ENCODE measurements at places on chromosomes 5 and 9.

GRCh38 chr9:108656566-108656965 is 199.2 kb downstream of the ACTL7B start:
- DNase-seq: no peak

DNA sequence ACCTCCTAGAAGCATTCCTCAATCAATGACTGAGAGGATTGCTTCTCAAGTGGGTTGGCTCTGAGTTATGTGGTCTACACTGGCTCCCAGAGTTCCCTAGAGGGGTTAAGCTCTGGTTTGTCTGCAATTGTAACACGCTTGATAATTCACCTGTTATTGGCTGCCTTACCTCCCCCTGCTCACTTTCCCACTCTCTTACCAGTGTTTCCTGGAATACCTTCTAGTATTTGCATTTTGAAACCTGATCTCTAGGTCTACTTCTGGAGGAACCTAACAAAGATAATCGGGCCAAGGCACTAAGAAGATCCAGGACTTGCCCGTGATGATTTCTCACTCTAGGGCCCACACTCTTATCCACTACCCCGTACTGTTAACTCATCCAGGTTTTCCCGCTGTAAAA is 110.1 kb upstream of the MAP3K1 start:
- DNase-seq: no peak

- no peak for DNase-seq
Measured at GRCh38 chr5:114434396-114435219, 72.7 kb downstream of the KCNN2 start.

GRCh38 chr5:6899221-6899620 is 186.0 kb downstream of the TENT4A start:
- no peak for DNase-seq

DNA sequence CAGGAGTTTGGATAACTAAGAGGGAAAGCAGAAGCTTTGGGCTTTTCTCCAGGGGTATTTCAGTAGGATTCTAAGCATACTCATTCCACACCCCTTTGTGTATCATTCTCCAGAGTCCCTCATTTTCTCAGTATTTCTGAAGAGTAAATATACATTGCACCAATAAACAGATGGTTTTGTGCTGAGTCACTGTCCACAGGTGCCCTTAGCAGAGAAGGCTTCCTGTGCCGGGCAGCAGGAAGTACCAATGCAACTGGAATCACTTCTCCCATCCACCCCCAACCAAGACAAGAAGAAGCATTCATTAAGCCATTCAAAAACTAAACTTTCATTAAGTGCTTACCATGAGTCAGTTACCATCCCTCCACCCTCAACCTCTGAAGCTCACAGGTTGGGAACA is 3.6 kb upstream of the CCNJL start:
- DNase-seq: peak; percentile 50

- DNase-seq: no peak
Measured at GRCh38 chr5:151895660-151896030, 29.0 kb downstream of the GLRA1 start.

DNA sequence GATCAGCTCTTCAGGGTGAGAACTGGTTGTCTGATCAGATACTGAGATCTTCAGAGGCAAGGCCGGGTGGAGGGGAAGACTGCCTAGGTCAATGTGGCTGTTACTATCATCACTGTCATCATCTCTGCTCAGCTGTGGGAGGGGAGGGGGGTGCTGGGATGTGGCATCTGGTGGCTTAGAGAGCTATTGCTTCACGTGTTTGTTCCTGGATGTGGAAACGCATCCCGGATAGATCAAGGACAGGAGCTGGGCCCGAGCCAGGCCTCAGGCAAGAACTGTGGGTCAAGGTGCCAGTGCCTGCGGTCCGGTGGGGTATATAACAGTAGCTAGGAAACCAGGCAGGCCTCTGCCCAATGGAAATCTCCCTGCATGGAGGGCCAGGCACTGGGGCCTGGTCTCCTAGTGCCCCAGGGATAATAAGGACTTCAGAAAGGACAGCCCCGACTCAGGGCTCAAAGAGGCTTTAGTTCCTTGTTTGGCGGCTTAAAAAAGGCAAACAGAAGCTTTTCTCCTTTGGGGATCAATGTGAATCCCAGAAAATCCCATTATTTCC is 30.3 kb upstream of the TIFAB start:
- no peak for DNase-seq
